ENCODE measurements at places on chromosomes 4 and X.

GRCh38 chrX:41293269-41293668 is 40.7 kb upstream of the DDX3X start:
- DNase-seq: no peak

GRCh38 chr4:1247864-1248244 is 1.1 kb downstream of the CTBP1 start:
- DNase-seq: no peak

DNA sequence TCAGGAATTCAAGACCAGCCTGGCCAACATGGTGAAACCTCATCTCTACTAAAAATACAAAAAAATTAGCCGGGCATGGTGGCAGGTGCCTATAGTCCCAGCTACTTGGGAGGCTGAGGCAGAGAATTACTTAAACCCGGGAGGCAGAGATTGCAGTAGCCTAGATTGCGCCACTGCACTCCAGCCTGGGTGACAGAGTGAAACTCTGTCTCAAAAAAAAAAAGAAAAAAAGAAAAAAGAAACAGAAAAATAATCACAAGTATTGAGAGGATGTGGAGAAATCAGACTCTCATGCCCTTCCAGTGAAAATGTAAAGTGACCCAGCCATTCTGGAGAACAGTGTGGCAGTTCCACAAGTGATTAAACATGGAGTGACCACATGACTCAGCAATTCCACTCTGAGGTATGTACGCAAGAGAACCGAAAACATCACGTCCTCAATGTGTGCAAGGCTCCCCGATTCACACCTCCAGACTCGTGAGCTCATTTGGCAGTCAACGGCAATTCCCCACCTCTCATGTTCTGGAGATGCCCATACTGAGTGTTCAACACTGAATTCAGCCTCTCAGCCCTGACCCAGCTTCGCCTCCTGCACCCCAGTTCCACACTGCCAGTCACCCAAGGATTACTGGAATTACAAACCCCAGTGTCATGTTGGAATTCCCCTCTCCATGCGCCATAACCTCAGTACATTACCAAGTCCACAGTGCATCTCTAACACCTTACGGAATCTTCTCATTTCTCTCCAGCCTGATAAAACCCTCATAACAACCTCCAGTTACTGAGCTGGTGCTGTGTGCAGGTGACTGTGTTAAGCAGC is 21.1 kb downstream of the ACOX3 start:
- peak; percentile 55 for DNase-seq

DNA sequence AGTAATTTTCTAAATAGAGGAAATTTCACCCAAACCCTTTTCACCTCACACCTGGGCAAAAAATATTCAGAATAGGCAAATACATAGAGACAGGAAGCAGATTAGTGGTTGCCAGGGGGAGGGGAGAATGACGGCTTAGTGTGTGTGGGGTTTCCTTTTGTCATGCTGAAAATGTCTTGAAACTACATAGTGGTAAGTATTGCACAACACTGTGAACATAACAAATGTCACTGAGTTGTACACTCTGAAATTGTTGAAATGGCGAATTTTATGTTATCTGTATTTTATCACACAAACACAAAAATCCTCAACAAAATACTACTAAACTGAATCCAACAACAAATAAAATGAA is 60.7 kb upstream of the PLAC1 start:
- no peak for DNase-seq

DNA sequence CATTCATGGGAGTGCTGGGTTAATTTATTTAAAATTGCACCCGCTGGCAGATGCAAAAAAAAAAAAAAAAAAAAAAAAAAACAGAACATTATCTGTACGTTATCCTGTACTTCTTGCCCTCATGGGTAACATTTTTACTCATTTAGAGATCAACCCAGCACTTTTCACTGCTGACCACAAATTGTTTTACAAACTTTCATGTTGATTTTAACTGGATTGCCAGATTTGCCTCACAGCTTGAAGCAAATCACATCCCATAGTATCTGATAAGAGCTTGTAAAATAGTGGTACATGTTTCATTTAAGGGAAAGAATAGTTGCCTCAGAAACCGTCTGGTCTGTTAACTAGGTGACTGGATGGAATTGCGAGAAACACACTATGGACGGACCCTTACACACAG is 640.8 kb downstream of the TRIML1 start:
- no peak for DNase-seq
